ENCODE measurements at places on chromosomes 4 and X.

GRCh38 chr4:94700298-94700697 is 57.5 kb upstream of the BMPR1B start:
- no peak for DNase-seq

- DNase-seq = no peak
Measured at GRCh38 chr4:139907001-139907809, 241.6 kb downstream of the MGST2 start.

DNA sequence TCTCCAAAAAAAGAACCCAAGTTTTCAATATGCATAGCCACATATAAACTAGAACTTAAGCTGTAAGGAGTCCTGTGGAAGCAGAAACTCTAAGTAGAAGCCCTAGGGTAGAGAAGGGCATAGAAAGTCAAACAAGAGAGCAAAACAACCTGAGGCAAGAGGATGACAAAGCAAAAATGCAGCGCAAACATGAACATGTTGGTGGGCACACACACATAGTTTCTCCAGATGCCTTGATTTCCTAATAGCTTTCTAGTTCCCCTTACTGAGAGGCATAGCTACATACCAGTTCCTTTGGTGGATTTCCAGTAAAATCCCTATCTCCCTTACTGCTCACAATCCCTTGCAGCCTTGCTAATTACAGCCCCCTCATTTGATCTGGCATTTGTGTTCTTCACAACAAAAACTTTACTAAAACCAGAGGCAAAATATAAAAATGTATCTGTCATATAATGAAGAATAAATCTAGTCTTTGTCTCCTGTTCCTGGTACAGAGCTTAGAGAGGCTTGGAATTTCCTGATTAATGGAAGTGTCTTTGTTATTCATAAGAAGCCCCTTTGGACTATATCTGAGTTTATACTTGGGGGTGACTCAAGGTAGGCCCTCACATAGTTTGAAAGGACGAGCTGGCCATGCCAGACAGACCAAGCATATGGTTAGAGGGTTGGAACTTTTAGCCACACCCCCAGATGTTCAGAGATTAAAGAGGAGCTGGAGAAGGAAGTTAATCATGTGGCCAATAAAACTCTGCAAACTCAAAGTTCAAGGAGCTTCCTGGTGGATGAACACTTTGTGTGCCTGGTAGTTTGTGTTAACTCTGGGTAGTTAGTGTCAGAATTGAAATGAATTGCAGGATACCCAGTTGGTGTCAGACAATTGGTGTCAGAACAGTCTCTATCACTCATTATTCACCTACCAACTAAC is 52.7 kb upstream of the ZCCHC13 start:
- DNase-seq = no peak

- no peak for DNase-seq
Measured at GRCh38 chr4:154692304-154692818, 51.4 kb upstream of the LRAT start.

DNA sequence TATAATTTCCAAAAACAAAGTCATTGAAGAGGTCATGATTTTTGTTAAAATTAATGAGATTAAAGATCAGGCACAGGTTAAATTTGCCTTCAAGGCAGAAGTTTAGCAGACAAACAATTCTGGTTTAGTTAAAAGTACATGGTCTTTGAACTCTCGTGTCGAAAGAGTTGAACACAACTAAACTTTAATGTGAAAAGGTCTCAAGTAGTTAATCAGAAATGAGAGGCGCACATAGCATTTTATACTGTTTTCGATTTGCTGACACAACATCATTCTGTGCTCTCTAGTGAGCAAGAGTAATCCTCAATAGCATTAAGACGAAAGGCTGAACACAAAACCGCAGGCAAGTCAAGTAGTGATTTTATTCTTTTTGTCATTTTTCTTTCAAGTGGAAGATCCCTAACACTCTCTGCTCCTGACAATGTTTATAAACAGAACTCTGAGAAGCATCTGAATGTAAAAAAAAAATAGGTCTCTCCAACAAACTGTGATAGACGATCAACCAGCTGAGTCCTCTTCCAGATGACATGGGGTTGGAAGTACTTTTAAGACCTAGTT is 49.8 kb downstream of the SH3RF1 start:
- no peak for DNase-seq

- DNase-seq = no peak
Measured at GRCh38 chrX:11949291-11949690, 189.0 kb upstream of the FRMPD4 start.

GRCh38 chr4:173367946-173368345 is 2.8 kb upstream of the SAP30 start:
- no peak for DNase-seq

DNA sequence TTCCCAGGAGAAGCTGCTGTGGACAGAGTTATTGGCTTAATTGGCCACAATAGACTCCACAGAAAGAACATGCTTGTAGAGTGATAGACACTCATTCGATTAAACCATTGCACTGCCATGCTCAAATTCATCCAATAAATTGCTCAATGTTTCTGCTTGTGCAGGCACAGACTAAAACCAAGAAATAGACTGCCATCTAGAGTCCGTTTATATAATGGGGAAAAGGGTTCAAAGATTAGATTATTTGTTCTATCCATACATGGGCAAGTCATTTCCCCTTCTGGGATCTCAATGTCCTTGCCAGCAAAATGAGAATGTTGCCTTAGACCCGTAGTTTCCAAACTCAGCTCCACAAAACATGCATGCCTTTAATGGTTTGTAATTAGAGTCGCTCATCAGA is 8.7 kb downstream of the SMIM10 start:
- no peak for DNase-seq

DNA sequence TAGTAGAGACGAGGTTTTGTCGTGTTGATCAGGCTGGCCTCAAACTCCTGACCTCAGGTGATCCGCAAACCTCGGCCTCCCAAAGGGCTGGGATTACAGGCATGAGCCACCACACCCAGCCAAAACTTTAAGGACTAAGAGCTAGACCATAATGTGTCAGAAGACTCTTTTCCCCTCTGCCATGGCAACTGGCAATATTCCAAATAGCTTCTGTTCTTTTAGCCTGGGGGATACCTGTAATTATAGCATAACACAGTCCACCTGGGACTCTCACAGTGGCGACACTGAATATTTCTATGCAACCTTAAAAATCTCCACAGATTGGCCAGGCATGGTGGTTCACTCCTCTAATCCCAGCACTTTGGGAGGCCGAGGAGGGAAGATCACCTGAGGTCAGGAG is 45.5 kb upstream of the RBM47 start:
- no peak for DNase-seq

DNA sequence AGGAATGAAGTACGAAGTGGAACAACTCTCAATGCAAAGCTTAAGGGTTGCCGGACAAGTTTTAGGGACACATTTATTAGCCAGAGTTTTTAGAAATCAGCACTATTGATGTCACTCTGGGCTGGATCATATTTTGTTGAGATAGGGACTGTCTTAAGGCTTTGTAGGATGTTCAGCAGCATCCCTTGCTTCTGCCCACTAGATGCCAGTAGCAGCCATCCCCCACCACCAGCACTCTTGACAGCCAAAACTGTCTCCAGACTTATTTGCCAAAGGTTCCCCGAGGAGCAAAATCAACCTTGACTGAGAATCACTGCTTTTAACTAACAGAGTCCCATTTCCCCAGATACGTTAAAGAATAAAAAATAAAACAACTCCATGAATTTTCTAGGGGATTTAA is 1497.3 kb downstream of the STIM2 start:
- no peak for DNase-seq

GRCh38 chr4:158331863-158332262 is 121.6 kb downstream of the TMEM144 start:
- no peak for DNase-seq

GRCh38 chr4:106343865-106344646 is 24.5 kb downstream of the GIMD1 start:
- DNase-seq = no peak

- no peak for DNase-seq
Measured at GRCh38 chrX:84865113-84865512, 138.6 kb upstream of the APOOL start.

- DNase-seq = no peak
Measured at GRCh38 chr4:151426513-151426912, 17.5 kb downstream of the FHIP1A start.

DNA sequence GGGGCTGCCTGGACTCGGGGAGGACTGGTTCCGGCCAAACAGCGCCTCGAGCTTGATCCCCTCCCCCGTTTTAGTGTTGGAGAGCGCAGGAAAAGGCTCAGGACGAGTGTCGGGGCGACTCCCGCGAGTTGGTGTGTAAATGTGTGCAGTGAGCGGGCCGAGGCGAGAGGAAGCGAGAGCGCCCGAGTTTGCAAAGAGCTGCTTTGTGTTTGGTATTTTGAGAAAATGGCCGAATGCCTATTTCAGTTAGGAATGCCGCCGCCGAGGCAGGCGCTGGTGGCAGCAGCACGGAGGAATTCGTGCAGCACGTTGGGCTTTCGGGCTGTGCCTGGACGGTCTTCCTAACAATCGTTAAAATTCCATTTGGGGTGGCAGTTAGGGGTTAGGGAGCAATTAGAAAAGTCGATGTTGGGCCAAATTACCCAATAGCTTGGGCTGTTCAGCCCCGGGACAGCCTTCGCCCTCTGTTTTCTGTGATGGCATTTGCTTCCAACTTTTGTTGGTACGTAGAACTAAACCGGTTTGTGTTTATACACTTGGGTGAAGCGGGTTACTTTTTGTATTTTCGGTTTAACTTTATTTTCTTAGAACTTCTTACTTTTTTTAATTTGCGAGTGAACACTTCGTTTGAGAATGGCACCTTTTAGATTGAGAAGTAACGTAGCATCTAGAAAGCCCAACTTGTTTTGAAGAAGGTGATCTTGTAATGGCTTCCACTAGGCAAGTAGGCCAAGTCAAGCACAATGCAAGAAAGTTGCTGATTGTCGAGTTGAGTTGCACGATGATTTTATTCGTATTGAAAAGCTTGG is 1.6 kb downstream of the REST start:
- DNase-seq = no peak

DNA sequence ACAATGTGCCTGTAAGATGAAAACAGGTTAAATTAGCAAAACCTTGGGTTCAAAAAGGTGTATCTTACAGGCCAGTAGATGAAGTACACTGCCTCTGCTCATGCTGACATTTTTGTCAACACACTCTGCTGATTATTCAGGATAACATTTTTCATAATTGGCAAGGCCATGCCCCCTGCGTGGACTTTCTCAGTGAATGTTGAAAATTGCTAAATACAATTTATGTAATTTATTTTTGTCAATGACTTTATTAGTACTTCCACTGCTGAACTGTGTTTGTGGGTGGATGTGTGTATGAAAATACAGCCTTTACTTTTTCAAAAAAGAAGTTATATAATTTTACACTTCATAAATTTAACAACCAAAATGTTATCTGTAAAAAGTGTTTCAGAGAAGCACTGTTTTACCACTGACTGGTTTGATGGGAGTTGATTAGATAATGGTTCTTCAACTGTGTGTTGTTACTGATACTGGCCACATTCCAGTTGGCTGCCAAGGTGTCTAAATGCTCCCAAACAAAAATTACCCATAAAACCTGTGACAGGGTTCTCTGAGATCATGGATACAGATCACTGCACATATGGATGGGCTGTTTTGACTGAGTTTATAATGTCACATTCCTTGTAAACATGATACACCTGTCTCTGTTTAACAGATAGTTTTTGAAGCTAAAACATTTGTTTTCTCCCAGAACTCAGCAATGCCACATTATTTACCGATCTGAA is 151.9 kb upstream of the SLC7A11 start:
- no peak for DNase-seq

DNA sequence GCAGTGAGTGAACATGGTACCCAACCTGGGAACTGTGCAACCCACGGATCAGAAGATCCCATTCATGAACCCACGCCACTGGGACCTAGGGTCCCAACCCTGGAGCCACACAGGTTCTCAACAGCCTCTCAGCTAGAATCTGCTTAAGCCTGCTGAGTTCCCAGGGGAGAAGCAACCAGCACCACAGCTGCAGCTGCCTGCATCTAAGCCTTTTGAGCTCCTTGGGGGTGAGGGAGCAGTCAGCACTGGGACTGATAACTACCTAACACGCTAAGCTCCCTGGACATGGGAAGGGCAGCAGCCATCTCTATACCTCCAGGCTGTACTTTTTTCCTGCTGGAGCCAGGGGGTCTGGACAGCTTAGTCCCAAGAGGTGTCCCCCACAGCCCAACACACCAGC is 179.3 kb downstream of the IL15 start:
- DNase-seq = no peak

DNA sequence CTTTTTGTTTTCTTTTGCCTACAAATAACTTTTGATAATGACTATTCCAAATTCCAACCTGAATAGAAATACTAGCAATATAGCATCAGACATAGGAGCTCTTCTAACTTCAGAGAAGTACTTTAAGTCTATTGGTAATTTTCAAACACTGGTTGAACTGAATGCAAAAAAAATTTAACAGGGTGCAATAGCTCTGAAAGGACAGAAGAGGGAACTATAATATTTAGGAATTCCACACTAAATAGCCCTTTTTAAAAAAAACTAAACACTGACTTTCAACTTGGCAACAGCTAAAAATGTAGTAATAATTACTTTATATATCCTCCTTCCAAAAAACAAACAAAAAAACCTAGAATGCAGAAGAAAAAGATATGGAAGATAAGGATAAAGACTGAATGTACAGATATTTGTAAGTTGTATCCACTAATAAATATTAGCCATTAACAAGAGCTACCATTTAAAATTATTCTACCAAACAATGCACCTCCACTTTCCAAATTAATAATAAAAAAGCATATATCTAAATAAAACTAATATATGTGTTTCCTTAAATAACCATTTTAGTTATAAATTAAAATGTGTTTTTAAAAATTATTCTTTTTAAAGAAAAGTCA is 81.4 kb downstream of the FBXW7 start:
- no peak for DNase-seq

GRCh38 chrX:9071031-9071650 is 37.2 kb upstream of the FAM9B start:
- no peak for DNase-seq

- no peak for DNase-seq
Measured at GRCh38 chr4:76489686-76490161, 54.7 kb downstream of the SHROOM3 start.

GRCh38 chr4:180281724-180282123 is 1961.5 kb upstream of the TENM3 start:
- DNase-seq = no peak

- no peak for DNase-seq
Measured at GRCh38 chrX:73868916-73869315, 305.9 kb downstream of the CHIC1 start.

- no peak for DNase-seq
Measured at GRCh38 chr4:181127171-181127570, 1116.0 kb upstream of the TENM3 start.

GRCh38 chr4:141899541-141899940 is 263.2 kb downstream of the IL15 start:
- no peak for DNase-seq

DNA sequence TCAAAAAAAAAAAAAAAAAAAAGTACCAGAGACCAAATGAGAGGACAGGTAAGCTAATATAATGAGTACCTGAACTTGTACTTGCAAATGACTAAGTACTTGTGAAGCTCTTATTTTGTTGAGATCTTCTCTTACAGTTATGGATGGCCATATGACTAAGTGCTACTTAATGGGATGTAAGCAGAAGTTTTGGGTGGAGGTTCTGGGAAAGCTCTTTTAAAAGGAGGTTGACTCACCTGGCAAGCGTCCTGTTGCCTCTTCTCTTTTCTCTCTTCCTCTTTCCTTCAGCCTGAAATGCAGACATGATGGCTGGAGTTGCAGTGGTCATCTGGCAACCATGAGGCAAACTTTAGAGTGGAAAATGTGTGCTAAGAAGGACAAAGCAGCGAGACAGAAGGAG is 36.9 kb upstream of the MED14 start:
- DNase-seq = no peak

GRCh38 chrX:82141942-82142341 is 940.0 kb downstream of the SH3BGRL start:
- DNase-seq = no peak

- no peak for DNase-seq
Measured at GRCh38 chr4:172055046-172055445, 241.8 kb downstream of the GALNTL6 start.

All from stimulated activated CD8-positive, alpha-beta memory T cell treated with anti-CD3 and anti-CD28 coated beads, Interleukin-4, amount 100 ng/mL, for 24 hours (primary cell).